SK-N-SH (cell line): ENCODE measurements at places on chromosomes 3 and 15. TPM values are rescaled to one million over a fixed set of nuclear protein-coding genes. Genes with fewer than 3 reads are reported as not detected.
A peak's percentile ranks its signal among the peaks of the same experiment; 100 is the strongest.

- peak; percentile 20 for DNase-seq
Observed at GRCh38 chr3:12425850-12426579, 58.3 kb upstream of the TSEN2 start.

DNA sequence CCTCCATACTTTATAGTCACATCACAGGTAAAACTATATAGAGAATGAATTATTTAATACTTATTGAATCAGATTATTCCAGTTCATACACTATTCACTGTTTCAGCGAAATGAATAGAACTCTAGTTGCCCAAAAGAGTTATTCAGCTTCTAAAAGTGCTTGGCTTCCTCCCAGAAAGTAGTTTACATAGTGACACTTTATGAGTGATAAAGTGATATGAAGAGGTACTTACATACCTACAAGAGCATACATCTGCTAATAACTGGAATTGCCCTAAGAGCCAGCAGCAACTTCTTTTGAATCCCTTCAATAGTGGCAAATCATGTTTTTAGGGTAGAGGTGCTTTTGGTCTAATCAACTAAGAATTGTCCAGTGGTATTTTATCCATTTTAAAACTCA is 635.1 kb upstream of the AGTR1 start:
- no peak for DNase-seq

GRCh38 chr3:124972457-124972856 is 37.9 kb upstream of the MUC13 start:
- DNase-seq: no peak

GRCh38 chr3:14290631-14291385 is 111.6 kb upstream of the SLC6A6 start:
- DNase-seq: no peak

DNA sequence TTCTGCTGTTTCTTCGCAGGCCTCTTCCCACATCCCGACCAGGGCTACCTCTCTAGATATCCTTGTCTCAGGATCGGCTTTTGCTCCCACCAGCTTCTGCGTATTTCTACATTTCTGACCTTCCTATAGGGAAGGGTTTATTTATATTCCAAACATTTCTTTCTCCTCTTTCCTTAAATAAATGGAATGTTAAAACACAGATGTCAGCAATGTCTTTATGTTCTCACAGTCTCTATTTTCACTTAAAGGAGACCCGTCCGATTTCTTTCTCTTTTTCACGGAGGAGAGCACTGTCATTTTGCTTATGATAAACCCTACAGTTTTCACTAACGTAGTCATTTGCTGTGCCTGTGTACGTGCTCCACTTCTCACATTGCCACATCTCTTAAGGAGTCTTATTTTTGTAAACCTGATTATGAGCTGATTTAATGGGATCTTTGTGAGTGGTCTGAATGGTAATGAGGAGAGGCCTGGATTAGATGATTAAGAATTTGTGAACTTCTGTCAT is 630 bp downstream of the KIF15 start:
- peak; percentile 26 for DNase-seq

DNA sequence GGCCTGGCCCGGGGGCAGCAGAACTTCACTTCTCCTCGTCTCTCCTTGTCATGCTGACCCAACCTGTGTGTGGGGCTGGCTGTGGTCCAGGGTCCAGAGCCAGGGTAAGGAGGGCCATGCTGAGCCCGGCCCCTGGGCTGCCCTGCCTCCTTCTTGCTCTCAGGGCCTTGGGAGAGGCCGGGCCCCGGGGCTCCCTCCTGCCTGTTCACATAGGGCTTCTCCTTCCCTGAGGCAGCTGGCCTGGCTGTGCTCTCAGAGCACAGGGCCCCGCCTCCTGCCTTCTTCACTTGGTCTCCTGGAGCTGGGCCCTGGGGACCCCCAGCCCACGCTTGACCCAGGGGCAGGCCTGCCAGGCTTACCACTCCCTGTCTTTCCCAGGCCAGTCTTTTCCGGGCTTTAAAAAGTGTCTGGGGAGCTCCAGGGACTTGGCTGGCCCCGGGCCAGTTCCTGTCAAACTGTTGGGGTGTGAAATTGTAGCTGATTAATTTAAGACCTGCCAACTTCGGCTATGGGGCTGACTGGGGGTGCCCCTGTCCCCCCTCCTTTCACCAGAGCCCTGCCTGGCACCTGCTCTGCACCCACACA is 11.8 kb downstream of the PLXNA1 start:
- DNase-seq: no peak

GRCh38 chr15:47383801-47384200 is 333.5 kb upstream of the SEMA6D start:
- DNase-seq: no peak

- DNase-seq: peak; percentile 85
Observed at GRCh38 chr15:74438721-74439316, 5.1 kb upstream of the SEMA7A start.

GRCh38 chr3:161560008-161560637 is 63.5 kb downstream of the OTOL1 start:
- peak; percentile 34 for DNase-seq

DNA sequence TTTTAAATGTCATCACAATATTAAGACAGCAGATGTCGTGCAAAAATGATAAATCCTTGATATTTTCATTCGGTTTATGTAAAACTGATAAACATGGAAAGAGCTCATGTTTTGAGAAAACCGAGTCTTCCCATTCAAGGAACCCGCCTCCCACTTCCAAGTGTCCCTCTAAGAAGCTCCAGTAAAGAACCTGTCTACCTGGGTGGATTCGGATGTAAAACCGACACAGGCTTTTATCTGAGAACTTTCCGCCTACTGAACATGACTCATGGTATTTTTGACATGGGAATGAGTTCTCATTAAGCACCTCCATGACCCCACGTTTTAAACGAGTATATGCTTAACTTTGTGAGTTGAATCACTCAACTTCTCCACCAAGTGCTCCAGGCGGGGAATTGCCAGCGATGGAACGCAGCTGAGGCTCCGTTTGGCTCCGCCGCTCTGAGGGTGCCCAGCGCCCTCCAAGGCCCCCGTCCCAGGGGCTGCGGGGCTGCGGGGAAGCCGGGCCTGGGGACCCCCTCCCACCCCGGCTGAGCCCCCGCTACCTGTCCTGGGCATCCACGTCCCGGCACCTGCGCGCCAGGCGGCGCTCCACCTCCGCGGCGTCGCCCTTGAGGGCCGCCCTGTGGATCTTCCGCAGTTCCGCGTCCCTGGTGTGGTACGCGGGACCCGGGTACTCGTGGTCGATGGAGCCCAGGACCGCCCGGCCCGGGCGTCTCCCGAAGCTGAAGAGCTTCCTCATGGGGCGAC is 119.9 kb downstream of the LMLN start:
- DNase-seq: no peak

GRCh38 chr3:124363476-124363875 is 366.8 kb upstream of the UMPS start:
- no peak for DNase-seq

Gene SPATA12
- polyA plus RNA-seq: 0.24 and 0.33 TPM in 2 replicates

Gene GRK7
- 0.03 TPM in 1 of 2 replicates, not detected in the other for polyA plus RNA-seq

Gene STAB1
- polyA plus RNA-seq: 0.03 and 0.05 TPM in 2 replicates

Gene ERICH6
- polyA plus RNA-seq: 0.08 and 0.21 TPM in 2 replicates

Gene CLRN1
- polyA plus RNA-seq: not detected in 2 replicates

Gene CHAC1
- polyA plus RNA-seq: 9.3 and 12.3 TPM in 2 replicates
